ENCODE measurements at places on chromosomes 5 and 9.

- no peak for DNase-seq
Observed at GRCh38 chr5:8521991-8522390, 653.0 kb downstream of the MTRR start.

- DNase-seq = no peak
Observed at GRCh38 chr9:129596541-129597331, 24.2 kb downstream of the C9orf50 start.

DNA sequence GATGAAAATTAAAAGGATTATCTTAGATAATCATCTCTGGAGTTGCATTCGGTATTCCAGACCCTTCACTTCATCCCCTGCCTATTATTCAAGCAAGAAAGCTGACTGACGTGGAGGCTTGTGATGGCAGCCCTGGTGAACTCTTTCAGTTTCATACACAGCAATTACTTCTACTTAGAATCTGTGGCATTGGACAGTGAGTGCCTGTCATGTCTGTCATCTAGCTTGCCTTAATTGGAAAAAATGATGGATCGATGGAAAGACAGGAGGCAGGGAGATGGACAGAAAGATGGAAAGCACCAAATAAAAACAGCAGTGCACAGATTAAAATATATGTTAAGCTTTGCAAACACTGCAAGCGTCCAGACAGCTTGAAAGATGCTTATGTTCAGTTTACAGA is 1371.0 kb upstream of the CDH6 start:
- DNase-seq = no peak

- DNase-seq = no peak
Observed at GRCh38 chr9:105329719-105330062, 85.2 kb downstream of the SLC44A1 start.

- DNase-seq = no peak
Observed at GRCh38 chr9:115524453-115525059, 406.6 kb upstream of the TNC start.

- no peak for DNase-seq
Observed at GRCh38 chr5:149724884-149725283, 5.2 kb upstream of the PPARGC1B start.

DNA sequence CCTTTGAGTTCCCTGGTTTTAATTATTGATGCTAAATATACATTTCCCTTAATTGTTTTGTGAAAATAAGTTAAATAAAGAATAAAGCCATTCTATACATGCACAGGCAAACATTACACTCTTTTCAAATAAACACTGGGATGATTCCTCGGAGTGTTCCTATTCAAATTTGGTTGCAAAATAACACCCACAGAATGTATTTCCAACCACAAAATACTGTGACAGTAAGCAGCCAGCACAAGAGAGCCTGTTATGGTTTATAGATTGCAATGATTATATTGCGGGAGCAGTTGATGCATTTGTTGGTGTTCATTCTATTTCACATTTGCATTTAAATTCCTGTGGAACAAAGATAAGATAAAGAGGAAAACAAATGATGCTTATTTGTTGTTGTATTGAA is 632.6 kb upstream of the WWC1 start:
- DNase-seq = no peak

- DNase-seq = no peak
Observed at GRCh38 chr5:449151-449550, 6.2 kb downstream of the EXOC3 start.

DNA sequence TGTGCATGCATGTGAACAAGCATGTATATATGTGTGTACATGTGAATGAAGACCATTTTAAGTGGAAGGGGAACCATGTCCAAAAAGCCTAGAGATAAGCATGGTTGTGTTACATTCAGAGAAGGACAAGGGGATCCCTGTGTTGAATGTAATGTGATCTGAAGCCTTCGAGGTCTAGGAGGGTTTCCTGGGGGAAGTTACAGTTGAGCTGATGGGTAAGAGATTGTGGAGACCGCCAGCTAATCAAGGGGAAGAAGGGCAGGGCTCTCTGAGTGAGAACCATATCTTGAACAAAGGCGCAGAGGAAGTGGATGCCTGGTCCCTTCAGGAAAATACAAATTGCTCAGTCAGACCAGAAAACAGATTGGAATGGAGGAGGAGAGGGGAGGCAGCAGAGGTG is 45.5 kb upstream of the TNFSF15 start:
- DNase-seq = no peak

GRCh38 chr5:75190227-75190626 is 46.5 kb downstream of the ANKRD31 start:
- no peak for DNase-seq

DNA sequence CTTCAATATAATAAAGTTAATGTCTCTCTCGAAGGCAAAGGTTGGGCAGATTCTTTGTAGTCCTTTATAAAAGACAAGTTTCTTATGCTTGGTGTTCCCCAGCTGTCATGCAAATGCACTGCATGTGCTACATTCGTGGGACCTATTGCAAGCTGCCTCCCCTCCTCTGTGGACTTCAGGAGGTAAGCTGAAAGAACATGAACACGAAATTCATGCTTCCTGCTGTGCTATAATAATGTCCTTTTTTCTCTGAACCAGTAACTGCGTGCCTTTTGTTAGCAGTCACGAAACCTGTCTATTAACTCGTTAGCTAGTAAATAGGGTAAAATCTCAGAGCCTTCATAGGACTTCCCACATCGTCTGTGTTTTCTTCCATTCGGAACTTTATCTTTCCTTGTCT is 363.5 kb downstream of the CDH9 start:
- no peak for DNase-seq

DNA sequence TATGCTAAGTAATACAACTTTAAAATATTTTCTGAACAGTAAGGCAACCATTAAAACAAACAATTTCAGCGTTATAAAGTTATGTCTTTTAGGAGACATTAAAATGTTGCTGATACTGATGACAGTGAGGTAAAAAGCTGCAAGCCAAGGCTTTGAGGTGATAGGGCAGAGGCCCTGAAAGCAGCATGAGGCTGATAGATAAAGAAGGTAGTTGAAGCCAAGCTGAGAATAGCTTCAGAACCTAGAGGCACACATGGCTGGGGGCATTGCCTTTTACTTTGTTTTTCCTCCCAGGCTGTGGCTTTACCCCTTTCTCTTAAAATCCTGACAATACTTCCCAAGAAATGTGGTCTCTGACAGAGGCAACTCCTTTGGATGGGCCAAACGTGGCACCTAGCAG is 149.0 kb upstream of the WWC1 start:
- DNase-seq = no peak

DNA sequence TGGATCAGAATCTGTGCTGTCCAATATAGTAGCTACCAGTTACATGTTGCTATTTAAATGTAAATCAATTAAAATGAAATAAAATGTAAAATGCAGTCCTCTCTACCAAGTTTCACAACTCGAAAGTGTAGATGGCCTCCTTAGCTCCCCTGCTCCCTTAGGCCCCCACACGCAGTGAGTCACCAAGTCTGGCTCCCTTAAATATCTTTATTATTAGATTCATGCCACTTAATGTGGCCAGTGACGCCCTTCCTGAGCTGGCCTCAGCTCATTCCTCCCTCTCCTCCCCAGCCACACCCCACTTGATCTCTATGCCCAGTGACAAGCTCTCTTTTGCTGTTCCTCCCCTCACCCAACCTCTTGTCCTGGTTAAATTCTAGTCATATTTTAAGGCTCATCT is 88.4 kb upstream of the DNAH5 start:
- DNase-seq = no peak

DNA sequence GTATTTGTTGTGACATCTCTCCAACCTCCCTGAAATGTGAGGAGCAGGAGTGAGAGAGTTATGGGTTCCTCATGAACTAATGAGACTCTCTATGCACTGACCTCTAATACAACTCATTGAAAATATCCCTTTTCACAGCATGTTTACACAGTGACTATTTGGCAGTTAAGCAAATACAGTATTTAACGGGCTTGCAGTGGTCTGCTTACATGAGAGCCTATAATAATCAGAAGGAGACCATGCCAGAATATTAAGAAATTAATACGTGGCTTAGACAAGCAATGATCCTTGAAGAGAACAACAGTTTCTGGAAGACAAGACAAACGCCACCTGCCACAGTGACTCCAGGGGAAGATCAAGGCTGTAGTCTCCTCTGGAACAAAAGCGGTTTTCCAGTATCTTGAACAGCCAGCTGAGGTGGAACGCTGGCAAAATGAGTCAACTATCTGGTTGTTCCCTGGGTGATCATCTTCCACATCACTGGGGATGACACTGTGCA is 424.5 kb downstream of the DMAC1 start:
- DNase-seq = no peak
